ENCODE measurements at places on chromosomes 3 and 15. TPM values are rescaled to one million over a fixed set of nuclear protein-coding genes. Genes with fewer than 3 reads are reported as not detected.

The DISP2 gene
- 0.02 TPM for total RNA-seq

The SLC6A11 gene
- not detected for total RNA-seq

The ISLR2 gene
- total RNA-seq = not detected

The SLC28A2 gene
- total RNA-seq = not detected

The PPP1R14D gene
- not detected for total RNA-seq

DNA sequence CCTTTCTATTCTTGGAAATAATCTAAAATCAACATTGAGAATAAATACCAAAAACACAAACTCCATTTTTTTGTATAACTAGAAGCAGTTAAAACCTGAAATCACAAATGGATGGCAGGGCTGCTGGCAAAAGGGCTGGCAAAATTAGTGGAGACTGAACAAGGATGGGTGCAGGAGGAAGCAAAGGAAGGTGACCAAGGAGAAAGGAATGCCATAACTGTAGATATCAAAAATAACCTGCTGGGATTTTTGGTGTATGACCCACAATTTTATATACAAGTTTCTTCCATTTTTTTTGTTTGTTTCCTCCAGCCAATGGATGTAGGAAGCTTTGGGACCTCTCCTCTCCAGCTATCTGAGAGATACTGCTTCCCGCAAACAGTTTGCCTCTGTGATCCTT lies 12.7 kb downstream of the CFAP44 start:
- no peaks in the 10 kb centered on the region for H3K27me3 ChIP-seq
- no peak for DNase-seq
- no peak overlapping the region for H3K27ac ChIP-seq
- H3K4me1 ChIP-seq = no peaks in the 10 kb centered on the region
- H3K4me3 ChIP-seq = no peak overlapping the region

DNA sequence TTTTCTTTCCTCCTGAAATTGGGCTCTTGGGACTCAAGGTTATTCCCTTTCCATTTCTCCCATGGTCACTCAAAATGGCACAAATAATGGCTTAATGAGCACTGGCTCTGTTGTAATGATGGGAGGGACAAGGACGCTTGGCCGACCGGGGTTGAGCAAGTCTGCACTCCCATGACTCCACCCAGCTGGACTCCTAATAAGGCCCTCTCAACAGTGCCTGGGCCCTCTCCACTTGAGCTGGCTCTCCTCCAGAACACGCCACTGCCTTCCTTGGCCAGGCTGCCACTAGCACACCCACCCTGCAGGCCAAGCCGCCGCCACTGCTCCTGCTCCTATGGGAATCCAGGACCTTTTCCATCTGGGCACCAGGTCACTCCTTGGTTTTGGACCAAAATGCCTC lies 42.3 kb downstream of the ADCY5 start:
- no peaks in the 10 kb centered on the region for H3K36me3 ChIP-seq
- H3K4me3 ChIP-seq = no peak overlapping the region
- H3K27me3 ChIP-seq = no peaks in the 10 kb centered on the region
- no peak for DNase-seq
- no peaks in the 10 kb centered on the region for H3K4me1 ChIP-seq
- no peak overlapping the region for H3K27ac ChIP-seq

DNA sequence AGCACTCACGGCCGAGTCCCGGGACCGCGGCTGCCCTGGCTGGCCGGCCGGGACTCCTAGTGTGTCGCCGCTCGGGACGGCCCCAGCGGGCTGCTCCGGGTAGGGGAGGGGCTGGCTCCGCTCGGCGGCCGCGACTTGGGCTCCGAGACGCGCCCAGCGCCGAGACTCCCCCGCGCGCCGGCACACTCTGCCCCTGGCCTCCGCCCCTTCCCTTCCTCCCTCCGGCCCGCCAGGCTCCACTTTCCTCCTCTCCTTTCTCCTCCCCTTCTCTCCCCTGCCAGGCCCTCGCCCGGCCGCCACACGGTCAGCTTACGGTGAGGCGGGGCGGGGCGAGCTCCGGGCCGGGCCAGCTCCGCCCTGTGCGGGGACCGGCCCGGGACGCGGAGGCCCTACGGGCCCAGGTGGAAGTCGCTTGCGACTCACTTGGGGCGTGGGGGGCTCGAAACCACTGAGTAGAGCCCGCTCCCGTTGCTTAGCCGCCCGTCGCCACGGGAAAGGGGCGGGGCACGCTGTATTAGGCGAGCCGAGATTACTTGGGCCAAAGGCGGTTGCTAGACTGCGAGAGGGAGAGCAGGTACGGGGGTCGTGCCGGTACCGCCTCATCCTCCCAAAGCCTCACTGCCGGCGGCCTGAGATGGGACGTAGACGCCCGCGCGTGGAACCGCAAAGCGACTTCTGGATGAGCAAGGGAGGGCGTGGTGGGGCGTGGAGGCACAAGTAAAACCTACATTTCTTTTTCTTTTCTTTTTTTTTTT lies at the start of gene ITGB5:
ITGB5 (minus strand) TSS at position 189 of the 755 bp plus-strand sequence. CDS start 365 bp downstream, outside the sequence.
- peak; percentile 61 for DNase-seq
- H3K36me3 ChIP-seq = no peaks in the 10 kb centered on the region
- H3K4me1 ChIP-seq = no peaks in the 10 kb centered on the region
- H3K27ac ChIP-seq = no peak within 1 kb of the TSS
- peaks cover 40% of the 10 kb centered on the region for H3K27me3 ChIP-seq
- peak within 1 kb of the TSS; percentile 44 for H3K4me3 ChIP-seq

GRCh38 chr3:60633644-60634043 lies 617.6 kb downstream of the FHIT start:
- H3K4me1 ChIP-seq = no peaks in the 10 kb centered on the region
- no peaks in the 10 kb centered on the region for H3K36me3 ChIP-seq
- no peak for DNase-seq
- H3K27ac ChIP-seq = no peak overlapping the region

DNA sequence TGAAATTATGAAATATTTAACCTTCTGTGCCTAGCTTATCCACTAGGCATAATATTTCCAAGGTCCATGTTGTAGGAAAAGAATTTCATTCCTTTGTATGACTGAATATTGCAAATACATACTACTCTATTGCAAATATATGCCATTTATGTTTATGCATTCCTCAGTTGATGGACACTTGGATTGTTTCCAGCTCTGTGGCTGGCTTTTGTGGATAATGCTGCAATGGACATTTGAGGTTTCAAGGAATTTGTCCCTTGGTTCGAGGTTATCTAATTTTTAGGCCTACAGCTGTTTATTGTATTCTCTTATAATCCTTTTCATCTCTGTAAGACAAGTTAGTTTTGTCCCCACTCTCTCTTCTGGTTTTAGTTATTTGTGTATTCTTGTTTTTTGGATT lies 7.7 kb upstream of the AADACL2 start:
- H3K27me3 ChIP-seq = peaks cover 3% of the 10 kb centered on the region
- DNase-seq = no peak
- no peaks in the 10 kb centered on the region for H3K36me3 ChIP-seq
- no peaks in the 10 kb centered on the region for H3K4me1 ChIP-seq

- H3K27ac ChIP-seq = no peak overlapping the region
- H3K27me3 ChIP-seq = peaks cover 19% of the 10 kb centered on the region
- H3K36me3 ChIP-seq = no peaks in the 10 kb centered on the region
- H3K4me3 ChIP-seq = no peak overlapping the region
- no peaks in the 10 kb centered on the region for H3K4me1 ChIP-seq
Measured at GRCh38 chr15:58078591-58078990, 13.1 kb upstream of the ALDH1A2 start.

DNA sequence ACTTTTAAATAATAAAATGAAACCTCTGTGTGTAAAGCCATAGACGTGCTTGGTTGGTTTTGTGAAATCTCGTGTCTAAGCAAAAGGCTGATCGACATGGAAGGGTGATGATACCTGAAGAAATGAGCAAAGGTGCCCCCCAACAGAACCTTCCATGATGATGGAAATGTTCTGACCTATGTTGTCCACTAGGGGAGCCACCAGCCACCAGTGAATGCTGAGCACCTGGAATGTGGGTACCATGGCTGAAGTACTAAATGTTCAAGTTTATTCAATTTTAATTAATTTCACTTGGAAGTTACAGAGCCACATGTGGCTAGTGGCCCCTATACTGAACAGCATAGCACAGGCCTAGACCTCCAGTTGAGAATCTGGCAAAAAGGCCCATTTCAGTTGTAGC lies 158.8 kb downstream of the POLR2M start:
- peaks cover 3% of the 10 kb centered on the region for H3K4me1 ChIP-seq
- DNase-seq = peak; percentile 15
- no peak overlapping the region for H3K4me3 ChIP-seq
- no peaks in the 10 kb centered on the region for H3K36me3 ChIP-seq
- no peak overlapping the region for H3K27ac ChIP-seq

DNA sequence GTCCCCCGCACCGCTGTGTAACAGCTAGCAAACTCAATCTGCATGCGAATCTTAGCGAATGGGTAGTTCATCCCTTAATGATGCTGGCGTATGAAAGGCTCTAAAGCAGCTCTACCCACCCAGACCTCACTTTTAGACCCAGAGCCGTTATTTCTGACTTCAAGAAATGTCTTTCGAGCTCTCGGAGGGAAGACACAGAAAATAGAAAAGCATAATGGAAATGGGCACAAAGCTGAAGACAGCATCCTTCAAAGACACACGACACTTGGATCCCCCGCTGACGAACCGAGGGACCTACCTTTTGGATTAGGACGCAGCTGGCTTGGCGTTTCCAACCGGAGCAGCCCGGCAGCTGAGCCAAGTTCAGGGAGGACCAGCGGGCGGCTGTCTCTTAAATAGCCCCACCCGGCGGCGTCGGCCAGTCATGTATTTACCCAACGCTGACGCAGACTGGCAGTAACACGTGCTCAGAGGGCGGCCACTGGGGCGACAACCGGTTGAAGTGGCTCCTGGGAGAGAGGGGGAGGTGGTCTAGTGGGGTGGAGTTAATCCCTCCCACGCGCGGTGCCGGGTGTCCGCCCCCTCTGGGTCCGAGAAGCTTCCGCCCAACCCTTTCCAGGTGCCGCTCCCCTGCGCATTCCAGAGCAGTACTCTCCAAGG lies 1.5 kb downstream of the CCK start:
- peaks cover 57% of the 10 kb centered on the region for H3K27me3 ChIP-seq
- H3K27ac ChIP-seq = no peak overlapping the region
- H3K4me3 ChIP-seq = no peak overlapping the region
- H3K4me1 ChIP-seq = peaks cover 9% of the 10 kb centered on the region
- no peaks in the 10 kb centered on the region for H3K36me3 ChIP-seq

DNA sequence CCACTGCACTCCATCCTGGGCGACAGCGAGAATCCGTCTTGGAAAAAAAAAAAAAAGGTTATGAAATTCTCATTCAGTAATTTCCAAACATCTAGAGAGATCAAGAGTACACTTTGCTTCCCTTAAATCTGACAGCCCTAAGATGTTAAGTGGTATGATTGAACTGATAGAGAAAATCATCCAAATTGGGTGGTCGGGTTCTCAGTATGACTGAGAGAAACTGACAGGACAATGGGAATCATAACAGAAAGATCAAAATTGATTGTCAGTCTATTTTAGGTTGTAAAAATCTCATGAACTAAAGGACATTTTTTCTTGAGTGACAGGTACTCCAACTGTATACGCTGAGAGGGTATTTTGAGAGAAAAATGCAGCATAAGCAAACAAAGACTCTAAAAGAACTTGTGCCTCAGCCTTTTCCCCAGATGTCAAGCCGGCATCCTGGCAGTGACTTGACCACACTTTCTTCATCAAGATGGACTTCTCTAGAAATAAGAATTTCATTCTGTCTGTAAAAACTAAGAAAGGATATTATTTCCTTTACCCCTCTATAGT lies 65.8 kb downstream of the MYO5A start:
- no peaks in the 10 kb centered on the region for H3K27me3 ChIP-seq
- peaks cover 12% of the 10 kb centered on the region for H3K36me3 ChIP-seq
- H3K27ac ChIP-seq = peak overlapping the region; percentile 2

GRCh38 chr15:67779549-67780111 lies 45.7 kb upstream of the SKOR1 start:
- no peaks in the 10 kb centered on the region for H3K27me3 ChIP-seq
- H3K4me3 ChIP-seq = no peak overlapping the region
- no peak overlapping the region for H3K27ac ChIP-seq
- no peaks in the 10 kb centered on the region for H3K36me3 ChIP-seq
- H3K4me1 ChIP-seq = peaks cover 20% of the 10 kb centered on the region

DNA sequence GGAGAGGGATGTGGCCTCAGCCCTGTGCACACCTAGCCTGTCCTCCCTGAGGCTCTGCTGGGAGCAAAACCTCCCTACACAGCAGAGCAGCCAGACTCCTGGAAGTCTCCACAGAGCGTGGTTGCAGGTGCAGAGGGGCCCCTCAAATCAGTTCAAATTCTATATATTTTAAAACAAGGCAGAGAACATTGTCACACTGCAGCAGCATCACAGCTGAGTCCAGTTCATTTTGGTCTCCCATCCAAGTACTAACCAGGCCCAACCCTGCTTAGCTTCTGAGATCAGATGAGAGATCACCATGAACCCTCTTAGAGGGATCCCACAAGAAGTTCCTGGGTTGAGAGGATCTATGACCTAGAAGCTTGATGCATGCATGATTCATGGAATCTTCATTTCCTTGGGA lies 331.0 kb upstream of the RGMA start:
- no peaks in the 10 kb centered on the region for H3K27me3 ChIP-seq
- peak; percentile 15 for DNase-seq
- no peaks in the 10 kb centered on the region for H3K36me3 ChIP-seq
- no peak overlapping the region for H3K4me3 ChIP-seq
- H3K27ac ChIP-seq = no peak overlapping the region

GRCh38 chr3:82342521-82342920 lies 581.1 kb upstream of the GBE1 start:
- H3K4me3 ChIP-seq = no peak overlapping the region
- no peaks in the 10 kb centered on the region for H3K36me3 ChIP-seq
- H3K27ac ChIP-seq = no peak overlapping the region
- no peaks in the 10 kb centered on the region for H3K27me3 ChIP-seq
- H3K4me1 ChIP-seq = no peaks in the 10 kb centered on the region
- no peak for DNase-seq

DNA sequence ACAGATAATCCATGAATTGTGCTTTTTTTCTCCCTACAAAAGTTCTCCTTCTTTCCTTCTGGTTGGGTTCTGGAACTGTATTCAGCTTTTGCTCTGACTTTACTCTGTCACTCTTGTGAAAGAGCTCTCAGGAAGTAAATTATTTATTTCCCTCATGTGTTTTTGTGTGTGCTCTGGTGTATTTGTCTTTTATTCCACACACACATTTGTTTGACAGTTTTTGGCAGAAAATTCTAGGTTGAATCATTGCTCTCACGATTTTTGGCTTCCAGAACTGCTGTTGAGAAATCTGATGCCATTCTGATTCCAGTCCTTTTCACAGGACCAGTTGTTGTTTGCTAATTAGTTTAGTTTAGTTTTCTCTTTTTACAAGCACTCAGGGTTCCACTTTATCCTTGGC lies 172.8 kb downstream of the PLCH1 start:
- H3K27ac ChIP-seq = no peak overlapping the region
- DNase-seq = no peak
- H3K27me3 ChIP-seq = peaks cover 2% of the 10 kb centered on the region
- no peaks in the 10 kb centered on the region for H3K36me3 ChIP-seq

- no peak for DNase-seq
- no peak overlapping the region for H3K27ac ChIP-seq
- no peaks in the 10 kb centered on the region for H3K27me3 ChIP-seq
- no peaks in the 10 kb centered on the region for H3K4me1 ChIP-seq
- no peaks in the 10 kb centered on the region for H3K36me3 ChIP-seq
Measured at GRCh38 chr3:139530717-139531116, 8.8 kb downstream of the RBP1 start.
